ENCODE measurements at places on chromosomes 5 and 9.

GRCh38 chr9:91415290-91415689 lies 8.3 kb downstream of the NFIL3 start:
- DNase-seq: no peak

- DNase-seq: no peak
Observed at GRCh38 chr5:139660923-139661814, 13.0 kb downstream of the CXXC5 start.

GRCh38 chr5:97044052-97044451 lies 98.4 kb downstream of the LIX1 start:
- no peak for DNase-seq

DNA sequence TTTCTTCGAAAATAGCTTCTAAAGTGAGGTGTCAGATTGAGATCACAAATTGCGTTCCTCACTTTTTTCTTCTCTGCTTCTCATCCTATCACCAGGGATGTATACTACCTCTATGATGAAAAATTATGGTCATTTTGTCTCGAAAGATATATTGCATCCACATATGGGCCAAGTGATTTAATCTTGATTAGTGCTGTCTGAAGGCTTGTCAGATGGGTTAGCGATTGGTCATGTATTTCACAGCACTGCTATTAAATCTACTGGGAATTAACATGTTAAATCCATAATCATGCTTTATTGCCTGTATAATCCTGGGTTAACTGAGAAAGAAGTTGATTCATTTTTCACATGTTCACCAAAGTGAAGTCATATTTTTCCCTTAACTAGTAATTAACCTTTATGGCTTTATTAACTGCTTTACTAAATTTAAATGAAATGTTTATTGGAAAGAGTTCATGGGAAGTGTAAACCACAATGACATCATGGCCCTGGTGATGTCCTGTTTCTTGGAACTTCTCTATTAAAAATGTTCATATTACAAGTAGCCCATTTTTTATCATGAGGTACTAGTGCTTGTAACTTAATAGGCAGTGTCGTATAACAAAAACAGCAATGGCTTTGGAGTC lies 193.3 kb downstream of the SMC2 start:
- DNase-seq: no peak

DNA sequence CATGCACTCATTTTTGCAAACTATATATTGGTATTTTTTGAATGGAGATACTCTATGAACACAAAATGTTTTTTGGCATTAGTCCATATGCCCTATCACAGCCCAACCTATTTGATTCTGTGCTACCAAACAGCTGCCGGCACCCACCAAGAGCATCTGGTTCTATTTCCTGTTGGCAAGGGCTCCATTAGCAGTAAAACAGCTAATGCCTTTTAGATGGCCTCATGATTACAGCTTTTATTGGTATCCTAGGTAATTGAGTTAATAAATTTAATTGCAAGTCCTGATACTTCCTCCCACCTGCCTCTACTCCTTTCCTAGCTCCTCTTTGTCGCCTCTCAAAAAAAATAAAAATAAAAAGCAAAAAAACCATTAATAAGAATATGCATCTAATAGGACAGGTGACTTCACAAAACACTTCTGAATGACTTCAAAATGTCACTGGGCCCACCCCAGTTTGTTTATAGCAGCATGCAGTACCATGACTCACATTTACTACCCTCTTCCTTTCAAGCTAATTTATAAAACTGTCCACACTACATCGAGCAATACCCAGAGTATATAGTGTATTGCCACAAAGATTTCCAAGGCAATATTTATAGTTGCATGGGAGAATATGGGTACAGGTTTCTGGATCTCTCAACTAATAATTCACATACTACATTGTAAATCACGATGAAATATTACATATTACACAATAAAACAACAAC lies 620.4 kb downstream of the SLCO4C1 start:
- no peak for DNase-seq

- no peak for DNase-seq
Observed at GRCh38 chr5:177194268-177194667, 60.7 kb downstream of the NSD1 start.

DNA sequence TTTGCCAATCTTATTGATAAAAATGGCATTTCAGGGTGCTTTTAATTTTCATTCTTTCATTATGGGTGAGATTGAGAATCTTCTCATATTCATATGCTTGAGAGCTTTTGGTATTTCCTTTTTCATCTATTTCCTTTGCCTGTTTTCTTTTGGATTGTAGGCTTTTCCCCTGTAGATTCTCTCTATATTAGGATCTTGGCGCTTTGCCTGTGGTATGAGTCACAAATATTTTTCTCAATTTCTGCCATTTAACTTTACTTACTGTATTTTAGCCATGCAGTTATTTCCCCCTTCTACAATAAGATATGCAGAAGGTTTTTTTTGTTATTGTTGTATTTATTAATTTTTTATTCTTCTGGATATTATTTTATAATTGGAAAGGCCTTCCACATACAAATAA lies 21.5 kb upstream of the KLF9 start:
- DNase-seq: no peak

DNA sequence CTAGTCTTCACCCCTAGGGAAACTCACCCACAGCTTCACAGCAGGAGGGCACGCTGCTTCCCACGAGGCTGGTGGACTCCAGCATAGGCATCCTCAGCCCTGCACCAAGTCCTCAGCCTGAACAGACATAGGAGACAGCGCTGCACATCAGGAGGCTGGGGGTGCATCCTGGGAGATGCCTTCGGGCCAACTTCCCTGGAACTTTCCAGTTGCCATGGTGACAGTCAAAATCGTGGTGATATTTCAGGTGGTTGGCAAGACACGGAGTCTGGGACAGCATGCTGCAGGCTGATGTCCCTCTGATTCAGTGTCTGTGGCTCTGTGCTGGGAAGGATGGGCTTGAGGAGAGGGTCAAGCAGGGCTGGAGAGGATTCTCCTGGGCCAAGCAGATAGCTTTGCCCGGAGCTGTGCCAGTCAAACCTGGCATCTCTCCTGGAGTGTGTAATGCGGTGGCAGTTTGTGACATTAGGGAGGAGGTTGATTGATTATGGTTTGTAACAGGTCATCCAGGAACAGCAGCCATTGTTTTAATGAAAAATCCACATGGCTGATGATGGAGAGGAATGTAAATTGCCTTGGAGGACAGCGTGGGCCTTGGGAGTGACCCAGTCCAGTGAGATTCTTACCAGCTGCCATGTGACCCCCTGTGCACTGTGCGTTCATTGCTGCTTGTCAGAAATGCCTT lies 35.6 kb upstream of the SEMA4D start:
- DNase-seq: no peak

- DNase-seq: no peak
Observed at GRCh38 chr9:27131731-27132130, 22.7 kb downstream of the TEK start.

DNA sequence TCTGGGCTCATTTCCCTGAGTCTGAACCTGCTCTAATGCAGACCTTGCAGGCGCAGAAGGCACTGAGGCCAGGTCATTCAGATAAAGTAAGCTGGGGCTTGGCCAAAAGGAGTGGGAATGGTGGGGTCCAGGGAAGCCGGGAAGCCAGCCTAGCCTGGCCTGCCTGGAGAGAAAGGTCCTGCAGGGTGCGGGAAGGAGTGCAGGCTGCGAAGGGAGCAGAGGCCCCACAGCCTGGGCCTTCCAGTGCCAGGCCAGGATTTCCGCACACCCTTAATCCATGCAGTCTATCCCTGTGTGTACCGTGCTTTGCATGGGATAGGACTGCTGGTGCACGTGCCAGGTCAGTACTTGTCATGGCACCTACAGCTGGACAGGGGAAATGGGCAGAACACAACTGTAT lies 3.6 kb upstream of the STING1 start:
- no peak for DNase-seq

GRCh38 chr5:74127381-74128320 lies 501.7 kb downstream of the ARHGEF28 start:
- no peak for DNase-seq

- no peak for DNase-seq
Observed at GRCh38 chr5:41151564-41151963, 61.8 kb downstream of the C6 start.

GRCh38 chr9:4987961-4988421 lies 2.9 kb downstream of the JAK2 start:
- no peak for DNase-seq

DNA sequence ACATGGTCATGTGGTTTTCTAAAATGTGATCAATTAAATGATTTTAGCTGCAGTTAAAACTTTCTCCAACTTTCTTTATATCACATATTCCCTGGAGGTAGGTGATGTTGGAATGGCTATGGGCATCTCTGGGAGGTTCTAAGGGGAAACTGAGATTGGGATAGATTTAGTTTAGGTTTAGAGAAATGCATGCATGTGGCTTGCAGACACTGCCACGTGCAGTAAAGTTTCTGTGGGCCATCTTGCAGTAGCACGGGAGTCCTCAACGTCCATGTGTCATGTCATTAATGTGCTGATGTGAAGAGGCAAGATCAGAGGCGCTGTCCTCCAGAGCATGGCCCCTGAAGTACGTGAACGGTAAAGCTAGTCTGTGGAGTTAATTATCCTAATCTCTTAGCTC lies 532.7 kb downstream of the SEMA5A start:
- DNase-seq: no peak

DNA sequence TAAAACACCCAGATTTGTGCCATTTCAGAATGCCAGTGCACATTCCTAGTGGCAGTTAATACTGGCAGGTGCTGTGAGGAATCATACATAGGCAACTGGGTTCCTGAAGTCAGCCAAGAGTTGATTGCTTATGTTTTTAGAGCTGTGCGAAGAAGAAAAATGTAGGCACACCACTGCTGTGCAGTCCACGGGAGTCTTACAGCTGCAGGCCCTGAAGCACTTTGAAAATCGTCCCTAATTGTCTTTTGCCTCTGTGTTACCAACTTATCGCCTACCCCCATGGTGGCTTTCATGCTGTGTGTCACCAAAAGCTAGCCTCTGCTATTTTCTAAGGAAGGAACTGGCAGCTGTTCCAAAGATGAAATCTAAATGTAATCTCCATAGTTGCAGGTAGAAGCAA lies 263.9 kb downstream of the ARRDC3 start:
- no peak for DNase-seq

DNA sequence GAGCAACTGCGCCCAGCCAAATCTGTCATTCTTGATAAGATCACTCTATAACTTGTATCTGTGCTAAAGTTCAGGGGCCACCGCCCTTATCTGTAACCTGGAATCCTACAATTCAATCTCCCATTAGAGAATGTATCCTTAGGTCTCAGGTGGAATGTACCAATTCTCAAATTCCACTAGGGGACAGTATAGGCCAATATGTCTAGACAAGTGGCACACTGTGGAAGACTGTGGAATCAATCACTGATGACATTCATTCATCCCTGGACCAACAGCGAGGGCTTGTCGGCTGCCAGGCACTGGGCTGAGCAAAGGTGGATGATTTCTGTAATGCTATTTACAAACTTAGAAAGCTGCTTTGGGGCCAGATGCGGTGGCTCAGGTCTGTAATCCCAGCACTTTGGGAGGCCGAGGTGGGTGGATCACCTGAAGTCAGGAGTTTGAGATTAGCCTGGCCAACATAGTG lies 28.7 kb upstream of the MEGF9 start:
- no peak for DNase-seq

GRCh38 chr9:38527503-38527902 lies 92.9 kb downstream of the ANKRD18A start:
- DNase-seq: no peak
